SK-MEL-5 (cell line): ENCODE measurements at places on chromosomes 7 and 10.

DNA sequence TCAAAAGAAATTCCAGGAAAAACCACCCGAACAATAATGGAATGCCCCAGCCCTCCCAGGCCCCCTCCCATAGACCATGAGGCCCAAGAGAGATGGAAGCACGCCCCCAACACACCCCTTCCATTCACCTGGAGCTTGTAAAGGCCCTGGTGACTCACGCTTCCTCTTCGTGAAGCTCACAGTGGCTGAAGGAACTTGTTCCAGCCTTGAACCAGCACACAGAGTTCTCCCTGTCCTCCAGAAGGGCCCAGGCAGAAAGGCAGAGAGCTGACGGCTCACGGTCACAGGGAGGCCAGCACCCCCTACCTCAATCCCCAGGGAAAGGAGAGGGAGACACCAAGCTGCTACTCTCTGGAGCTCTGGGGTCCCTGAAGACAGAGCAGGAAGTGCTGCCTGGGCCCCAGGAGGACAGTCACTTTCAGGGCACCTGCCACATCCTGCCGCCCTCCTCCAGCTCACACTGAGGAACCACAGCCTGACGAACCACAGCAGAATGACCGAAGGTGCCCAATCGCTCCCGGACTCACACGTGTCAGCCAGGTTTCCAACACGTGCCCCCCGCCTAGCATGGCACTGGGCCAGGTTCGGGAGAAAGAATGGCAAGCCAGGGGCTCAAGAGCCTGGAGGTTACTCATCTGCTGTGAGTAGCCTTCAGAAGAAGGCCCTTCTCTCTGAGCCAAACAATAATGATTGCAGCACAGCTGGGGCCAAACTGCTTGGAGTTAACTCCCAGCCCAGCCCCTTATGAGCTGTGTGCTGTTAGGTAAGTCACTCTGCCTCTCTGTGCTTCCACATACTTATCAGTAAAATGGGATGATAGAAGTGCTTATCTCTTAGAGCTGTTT, 52.8 kb downstream of the DLG5 start:
- no peak for DNase-seq

- peak; percentile 57 for DNase-seq
These were observed 87.1 kb downstream of the KAT6B start for GRCh38 chr10:74913377-74913979.

DNA sequence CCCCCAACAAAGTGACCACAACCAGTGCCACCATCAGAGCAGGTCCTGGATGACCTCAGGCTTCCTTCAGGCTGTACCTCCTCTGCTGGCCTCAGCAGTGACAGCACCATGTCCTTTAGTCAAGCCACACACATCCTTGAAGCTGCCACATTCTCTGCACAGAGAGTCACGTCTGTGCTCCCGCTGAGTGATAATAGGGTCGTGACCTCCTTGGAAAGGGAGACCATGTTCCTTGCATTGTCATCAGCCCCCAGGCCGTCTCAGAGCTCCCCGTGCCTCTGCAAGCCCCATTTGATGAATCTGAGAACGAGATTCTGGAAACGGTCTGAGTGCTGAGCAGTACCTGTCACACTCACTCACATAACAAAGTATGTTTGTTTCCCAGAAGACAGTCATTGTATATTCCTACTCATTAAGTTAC, 106.5 kb upstream of the PRR15 start:
- no peak for DNase-seq

GRCh38 chr10:97542169-97543024, 30.2 kb upstream of the ANKRD2 start:
- DNase-seq, result peak; percentile 27

DNA sequence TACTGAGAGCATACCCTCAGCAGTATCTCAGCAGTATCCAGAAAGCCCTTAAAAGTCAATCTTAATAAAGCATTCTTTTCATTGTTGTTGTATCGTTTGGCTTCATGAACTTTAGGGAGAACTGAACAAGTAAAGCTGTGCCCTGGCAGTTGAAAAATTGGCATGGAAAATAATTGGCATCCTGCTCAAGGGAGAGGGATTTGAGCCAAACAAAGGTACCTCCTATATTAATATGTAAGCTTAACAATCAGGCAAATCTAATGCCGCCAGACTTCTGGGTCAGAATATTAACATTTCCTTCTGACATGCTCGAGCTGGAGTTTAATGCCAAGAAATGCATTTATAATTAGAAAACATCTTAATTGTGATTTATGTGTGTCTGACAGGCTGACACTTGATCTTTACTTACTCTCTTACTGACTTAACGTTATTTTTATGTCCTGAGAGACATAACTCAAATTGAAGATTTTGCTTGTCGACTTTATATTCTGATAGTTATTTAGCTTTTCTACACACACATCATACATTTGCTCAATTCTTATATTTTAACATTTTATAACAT, 42.1 kb upstream of the PCDH15 start:
- DNase-seq, result no peak

- DNase-seq, result no peak
These were observed 236.6 kb upstream of the PPP1R3A start for GRCh38 chr7:114155116-114156110.

DNA sequence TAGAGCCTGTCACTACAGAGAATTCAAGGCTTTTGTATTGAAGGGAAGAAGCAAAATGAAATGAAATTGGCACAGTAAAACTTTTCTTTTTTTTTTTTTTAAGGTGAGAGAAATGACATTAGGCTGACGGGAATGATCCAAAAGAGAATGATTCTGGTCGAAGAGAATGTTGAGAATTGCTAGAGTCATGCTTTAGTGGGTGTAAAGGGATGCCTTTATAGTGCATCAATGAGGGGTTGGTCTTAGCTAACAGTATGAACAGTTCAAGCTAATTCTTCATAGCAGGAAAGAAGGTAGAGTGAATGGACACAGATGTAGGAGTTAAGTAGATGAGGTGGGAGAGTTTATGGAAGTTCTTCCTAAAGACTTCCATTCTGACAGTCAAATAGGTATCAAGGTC, 32.3 kb upstream of the LSM8 start:
- no peak for DNase-seq

- peak; percentile 33 for DNase-seq
These were observed 4.9 kb upstream of the GJD4 start for GRCh38 chr10:35600193-35600592.

GRCh38 chr10:124025660-124026588, 67.5 kb downstream of the CHST15 start:
- peak; percentile 22 for DNase-seq

DNA sequence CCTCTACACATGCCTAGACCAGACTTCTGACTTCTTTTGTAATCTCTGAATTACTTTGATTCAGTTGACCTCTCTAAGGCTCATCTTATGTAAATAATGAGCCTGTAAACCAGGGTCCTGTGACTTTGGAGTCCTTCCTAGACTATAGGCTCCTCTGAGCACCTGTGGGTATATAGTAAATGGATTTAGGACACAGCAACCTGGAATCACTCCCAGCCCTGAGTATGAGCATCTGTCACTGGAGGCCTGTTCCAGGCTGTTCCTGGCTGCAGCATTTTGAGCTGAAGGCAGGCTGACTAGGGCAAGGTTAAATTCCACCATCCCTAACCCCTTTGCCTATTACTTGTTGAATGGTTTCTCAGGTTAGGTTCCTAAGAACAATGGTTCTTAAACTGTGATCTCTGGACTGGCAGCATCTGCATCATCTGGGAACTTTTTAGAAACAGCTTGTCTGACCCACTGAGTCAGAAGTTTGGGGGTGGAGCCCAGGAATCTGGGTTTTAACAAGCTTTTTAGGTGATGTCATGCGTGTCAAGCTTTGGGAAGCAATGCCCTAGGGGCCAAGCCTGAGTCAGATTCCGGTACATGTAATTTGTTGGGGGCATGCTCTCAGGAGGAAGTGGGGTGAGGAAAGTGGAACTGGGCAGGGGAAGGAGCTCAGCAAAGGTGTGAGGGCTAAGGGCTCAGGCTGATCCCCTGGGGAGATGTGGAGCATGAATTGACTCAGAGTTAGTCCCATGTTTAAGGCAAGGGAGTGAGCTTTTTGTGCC, 28.2 kb downstream of the MINDY4 start:
- DNase-seq, result no peak

DNA sequence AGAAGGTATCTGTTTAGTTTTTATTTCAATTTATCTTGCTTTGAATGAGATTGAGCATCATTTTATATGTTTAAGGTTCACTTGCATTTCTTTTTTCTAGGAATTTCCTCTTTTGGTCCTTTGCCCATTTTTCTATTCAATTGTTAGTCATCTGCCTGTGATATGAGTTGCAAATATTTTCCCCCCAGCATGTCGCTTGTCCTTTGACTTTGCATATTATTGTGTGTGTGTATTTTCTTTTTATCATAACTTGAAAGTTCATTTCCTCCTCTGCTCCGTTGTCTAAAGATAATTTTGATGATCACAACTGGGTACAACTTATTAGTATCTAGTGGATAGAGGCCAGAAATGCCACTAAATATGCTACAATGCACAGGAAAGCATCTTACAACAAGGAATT, 132.7 kb upstream of the MDFIC start:
- no peak for DNase-seq

- DNase-seq, result no peak
These were observed 124.2 kb upstream of the PCGF5 start for GRCh38 chr10:91096274-91096673.

DNA sequence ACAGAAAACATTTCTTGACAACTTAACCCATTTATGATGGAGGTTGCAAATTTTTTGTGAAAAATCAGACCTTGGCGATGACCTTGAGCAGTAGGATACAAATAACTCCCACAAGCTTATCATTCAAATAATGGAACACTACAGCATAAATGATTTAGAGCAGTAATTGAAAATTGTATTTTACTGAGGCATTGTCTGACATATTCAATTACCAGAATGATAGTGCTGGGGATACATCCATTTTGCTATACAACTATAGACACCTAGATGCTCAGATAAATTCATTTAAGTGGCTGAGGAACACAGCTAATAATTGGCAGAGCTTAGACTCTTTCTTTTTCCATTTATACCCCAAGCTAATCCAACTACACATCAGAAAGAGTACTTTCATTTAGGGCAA, 18.9 kb downstream of the TWIST1 start:
- no peak for DNase-seq

DNA sequence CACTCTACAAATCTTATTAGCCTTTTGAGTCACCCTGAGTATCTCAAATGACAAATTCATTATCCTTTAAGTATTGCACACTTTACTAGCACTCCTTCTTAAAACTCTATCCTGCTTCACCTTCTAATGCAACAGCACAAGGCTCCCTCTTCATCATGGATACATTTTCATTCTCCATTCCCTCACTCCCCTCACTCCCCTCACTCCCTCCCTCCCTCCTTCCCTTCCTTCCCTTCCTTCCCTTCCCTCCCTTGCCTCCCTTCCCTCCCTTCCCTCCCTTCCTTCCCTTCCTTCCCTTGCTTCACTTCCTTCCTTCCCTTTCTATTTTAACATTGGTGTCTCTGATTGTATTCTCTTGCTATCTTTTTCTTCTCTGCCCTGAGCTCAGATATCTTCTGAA, 130.5 kb downstream of the PCLO start:
- no peak for DNase-seq

DNA sequence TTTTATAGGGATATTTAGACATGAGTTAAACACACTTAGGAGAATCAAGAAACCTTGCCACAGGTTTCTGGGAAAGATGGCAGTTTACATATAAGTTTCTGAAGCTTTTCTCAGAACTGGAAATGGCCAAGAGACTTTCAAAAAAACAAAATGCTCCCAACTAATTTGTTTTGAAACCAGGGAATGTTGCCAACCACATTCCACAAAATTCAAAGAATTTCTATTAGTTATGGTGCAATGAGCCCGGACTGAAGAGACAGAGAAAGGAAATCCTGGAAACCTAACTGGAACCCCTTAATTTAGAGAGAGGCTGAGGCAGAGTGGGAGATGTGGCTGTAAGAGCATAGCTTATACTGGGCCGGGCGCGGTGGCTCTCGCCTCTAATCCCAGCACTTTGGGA, 128.5 kb downstream of the PTEN start:
- no peak for DNase-seq
